ENCODE measurements at places on chromosomes 1 and 21.

DNA sequence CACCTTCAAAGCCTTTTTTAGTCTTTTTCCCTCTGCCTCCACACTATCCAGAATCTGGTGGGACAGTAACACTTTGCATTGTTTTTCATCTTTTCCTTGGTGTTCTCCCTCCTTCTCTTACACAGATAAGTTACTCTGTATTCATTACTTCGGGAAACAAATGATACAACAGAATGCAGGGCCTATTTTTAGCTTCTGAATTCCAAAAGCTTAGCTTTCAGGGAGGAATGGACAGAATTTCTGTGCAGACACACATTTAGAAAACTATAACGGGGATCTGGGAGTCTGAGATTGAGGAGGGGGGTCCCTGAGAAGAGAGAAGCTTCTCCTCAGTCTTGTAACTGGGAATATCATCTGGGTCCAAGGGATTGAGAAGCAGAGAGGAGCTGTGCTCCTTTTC is 3.5 kb upstream of the STK40 start:
- DNase-seq: no peak

DNA sequence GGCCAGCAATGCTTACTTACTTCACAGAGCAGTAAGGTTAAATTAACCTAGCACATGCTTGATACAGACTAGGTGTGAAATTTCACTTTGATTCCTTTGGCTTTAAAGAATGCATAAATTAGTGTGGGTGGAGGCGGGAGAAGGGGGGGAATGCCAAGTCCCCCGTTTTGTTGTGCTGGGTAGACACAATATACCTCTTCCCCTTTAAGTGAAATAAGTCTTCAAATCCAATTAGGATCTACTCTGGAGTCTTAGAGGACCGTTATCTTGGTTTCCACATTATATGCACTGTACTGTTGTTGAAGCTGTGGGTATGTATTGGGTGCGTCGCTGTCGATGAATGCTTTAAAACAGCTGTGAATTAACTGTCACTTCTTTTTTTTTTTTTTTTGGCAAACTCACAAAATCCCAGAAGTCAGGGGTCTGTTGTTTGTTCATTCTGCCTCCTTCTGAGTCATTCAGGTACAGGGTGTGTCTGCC is 1.6 kb upstream of the S1PR1 start:
- no peak for DNase-seq

- no peak for DNase-seq
These were observed 53.0 kb upstream of the SPATA6 start for GRCh38 chr1:48524892-48525467.

DNA sequence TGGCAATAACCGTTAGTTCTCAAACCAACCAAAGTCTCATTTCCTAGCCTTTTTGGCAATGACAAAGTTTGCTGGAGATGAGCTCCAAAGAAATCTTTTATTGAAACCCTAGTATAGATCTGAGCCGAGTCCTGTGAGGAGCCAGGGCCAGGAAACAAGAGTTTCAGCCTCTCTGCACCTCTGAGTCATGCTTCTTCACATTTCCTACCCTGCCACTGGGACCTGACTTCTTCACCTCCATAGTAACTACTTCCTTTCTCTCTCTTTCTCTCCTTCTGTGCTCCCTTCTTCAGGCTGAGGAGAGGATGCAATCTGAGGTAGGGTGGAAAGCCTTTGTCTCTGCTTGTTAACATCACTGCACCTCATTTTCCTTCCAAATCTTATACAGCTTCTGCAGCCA is 38.7 kb upstream of the IPO9 start:
- DNase-seq: no peak

GRCh38 chr1:107691540-107691939 is 273.4 kb downstream of the VAV3 start:
- no peak for DNase-seq

DNA sequence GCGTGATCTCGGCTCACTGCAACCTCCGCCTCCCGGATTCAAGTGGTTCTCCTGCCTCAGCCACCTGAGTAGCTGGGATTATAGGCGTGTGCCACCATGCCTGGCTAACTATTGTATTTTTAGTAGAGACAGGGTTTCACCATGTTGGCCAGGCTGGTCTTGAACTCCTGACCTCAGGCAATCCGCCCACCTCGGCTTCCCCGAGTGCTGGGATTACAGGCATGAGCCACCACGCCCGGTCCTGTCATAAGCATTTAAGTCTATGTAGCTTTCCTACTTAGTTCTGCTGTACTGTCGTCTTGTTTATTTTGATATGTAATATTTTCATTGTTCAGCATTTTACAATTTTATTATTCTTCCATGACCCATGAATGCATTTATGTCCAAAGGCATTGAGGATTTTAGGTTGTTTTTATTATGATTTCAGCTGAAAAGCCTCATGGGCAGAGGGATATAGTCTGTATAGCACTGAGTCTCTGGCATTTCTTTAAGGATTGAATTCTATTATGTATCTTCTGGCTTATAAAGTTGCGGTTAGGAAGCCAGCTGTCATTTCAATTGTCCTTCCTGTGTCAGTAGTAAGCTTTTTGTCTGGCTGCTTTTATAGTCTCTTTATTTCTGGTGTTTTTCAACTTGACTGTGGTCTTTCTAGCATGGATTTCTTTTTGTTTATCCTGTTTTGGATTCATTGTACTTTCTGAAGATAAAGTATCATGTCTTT is 9.2 kb downstream of the AGPAT3 start:
- DNase-seq: no peak

DNA sequence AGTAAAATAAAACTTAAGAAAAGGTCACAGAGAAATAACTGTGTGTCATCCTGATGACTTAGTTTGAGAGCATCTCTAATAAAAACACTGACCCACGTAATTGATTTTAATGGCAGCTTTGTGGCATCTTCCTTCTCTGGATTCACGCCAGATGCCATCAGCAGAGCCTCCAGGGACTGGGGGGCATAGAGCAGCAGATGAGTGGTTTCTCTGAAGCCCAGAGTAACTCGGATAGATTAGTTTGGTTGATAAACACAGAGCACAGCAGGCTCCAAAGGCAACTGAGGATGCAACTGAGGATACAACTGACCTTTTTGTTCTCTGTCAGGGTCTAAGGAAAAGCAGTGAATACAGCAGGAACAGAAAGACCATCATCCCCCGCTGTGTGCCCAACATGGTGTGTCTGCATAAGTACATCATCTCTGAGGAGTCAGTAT is 180.8 kb downstream of the RPS6KC1 start:
- DNase-seq: no peak

DNA sequence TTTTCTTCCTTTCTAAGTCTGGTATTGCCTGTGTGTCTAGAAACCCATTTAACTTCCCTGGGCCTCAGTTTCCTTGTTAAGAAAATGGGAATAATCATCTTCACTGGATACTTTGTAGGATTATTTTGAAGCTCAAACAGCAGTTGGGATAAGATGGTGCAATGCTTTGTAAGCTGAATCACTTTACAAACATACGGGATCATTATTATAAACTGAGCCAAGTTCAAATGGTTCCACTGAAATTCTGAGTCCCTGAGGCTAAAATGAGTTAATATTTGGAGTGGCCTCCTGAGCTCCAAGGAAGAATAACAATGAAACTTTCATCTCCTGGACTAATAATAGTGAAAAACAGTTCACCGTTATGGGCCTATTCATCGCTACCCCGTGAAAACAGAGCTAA is 388.0 kb downstream of the PLPP3 start:
- no peak for DNase-seq

DNA sequence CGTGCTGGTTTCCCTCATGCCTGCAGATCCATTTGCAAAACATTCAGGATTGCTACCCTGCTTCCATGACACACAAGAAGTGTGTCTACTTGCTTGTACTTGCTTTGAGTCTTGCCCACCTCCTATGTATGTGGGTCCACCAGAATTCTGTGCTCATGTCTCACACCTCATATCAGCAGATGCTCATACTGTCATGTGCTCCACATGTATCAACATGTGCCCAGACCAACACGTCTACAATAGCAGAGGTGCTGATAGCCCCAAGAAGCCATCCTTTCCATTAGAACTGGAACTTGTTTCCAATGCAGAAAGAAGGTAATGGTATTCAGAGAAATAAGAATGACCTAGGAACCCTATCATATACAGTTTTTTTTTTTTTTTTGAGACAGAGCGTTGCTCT is 27.9 kb upstream of the MYOC start:
- DNase-seq: no peak

- no peak for DNase-seq
These were observed 9.9 kb upstream of the NCF2 start for GRCh38 chr1:183600136-183600535.

- DNase-seq: no peak
These were observed 305.9 kb upstream of the USP25 start for GRCh38 chr21:15423676-15424445.
